ENCODE measurements at places on chromosomes 7 and 10.

DNA sequence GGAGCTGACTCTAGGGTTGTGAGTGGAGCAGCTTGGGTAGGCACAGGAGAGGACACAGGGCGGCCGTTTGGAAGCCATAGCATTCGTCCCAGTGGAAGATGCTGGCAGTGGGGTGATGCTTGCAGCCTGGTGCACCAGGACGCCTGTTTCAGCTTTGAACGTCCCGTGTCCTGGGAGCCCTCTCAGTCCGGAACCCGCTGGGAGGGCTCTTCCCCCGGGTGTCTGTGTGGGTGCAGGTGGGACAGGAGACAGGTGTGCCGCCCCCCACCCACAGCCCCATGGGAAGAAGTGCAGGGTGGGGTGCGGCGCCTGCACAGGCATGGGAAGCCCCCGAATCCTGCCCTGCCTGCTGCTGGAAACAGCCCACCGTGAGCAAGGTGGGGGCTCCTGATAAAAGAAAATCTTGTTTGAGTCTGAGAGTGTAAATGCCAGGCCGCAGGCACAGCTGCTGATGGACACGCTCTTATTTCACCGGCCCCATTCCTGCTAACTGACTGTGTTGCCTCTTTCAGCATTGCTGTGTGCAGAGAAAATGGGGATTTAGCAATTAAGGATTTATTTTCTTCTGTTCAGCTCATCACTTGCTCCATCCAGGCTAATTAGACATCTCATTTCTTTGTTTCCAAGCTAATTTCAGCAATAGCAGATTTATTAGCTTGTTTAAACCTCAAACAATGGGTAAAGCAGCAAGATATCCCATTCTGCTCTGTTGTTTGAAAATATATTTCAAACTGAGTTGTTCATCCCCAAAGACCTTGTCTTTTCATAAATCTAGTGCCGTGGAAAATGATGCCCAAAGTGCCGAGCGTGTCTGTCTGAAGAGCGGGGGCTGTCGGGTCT is 54.9 kb upstream of the DPYSL4 start:
- no peak for DNase-seq

DNA sequence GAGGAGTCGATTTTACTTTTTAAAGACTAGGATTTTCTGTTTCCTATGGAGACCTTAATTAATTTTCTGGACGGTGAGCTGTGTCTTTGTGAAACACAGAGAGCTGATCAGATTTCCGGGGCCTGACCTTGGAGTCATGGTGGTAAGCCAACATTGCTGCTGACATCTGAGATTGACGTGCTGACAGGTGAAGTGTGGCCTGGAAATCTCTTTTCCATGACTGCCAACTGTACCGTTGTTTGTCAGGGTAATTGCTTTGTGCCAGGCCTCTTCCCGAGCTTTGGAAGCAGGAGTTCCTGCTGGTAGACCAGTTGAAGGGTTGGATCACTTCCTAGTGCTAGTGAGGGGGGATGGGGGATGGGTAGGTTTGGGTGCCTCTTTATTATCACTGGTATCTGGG is 71.2 kb downstream of the ADRA2A start:
- no peak for DNase-seq

DNA sequence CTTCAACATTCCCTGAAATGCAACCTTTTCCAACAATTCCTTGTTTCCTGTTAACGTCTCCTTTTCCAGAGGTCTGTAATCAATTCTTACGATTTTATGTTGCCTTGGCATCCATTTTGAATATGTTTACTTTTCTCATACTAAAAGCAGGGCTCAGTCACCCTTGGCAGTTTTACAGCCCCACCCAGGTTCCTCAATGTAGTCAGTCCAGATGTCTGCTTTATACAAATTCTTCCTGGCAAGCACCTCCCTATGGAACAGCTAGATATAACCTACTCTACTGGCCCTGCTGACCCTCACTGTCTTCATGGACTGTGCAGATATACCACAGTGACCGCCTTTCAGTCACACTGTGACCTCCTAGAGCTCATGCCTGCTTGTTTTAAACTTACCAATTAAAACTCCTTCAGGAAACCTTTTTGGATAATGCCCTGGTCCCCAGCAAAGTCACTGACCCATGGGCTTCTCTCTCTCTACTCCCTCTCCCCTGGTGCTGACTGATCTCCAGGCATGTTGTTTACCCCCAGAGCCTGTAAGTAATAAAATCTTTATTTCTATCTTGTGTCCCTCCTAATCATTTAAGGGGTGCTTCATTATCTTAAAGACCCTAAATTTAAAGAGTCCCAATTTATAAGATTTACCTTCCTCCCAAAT is 147.1 kb upstream of the STEAP1 start:
- no peak for DNase-seq

DNA sequence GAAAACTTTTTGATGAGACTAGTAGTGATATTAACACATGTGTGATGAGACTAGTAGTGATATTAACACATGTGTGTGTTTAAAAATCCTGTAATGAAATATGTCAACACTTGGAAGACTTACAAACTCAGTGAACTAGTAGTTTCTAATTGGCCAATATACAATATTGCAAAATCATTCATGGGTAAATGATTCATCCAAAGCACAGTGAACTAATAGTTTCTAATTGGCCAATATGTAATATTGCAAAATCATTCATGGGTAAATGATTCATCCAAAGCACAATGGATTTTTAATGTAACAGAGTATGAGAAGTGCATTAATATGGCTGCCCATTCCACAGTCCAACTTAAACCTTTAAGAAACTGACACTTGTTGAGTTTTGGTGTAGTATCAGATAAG is 77.8 kb downstream of the ATAD1 start:
- no peak for DNase-seq

DNA sequence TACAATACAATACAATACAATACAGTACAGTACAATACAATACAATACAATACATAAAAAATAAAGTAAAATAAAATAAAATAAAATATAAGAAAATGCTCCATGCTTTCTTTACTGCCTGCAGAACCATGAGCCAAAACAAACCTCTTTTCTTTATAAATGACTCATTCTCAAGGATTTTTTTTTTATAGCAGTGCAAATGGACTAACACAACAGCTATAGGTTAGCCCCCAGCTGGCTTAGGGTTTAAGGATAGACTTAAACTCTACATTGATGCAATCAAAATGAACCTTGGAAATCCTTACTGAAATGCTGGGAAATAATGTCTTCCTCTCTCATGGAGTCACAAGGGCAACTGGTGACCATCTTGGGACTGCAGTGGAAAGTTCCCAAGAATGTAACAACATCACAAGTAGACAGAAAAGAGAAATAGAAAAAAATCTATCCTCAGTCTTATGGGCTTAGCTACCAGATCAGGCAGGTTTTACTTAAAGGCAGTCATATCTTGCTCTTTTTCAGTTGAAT is 348.9 kb downstream of the ARL4A start:
- DNase-seq: no peak

GRCh38 chr10:14118953-14119352 is 211.8 kb downstream of the FRMD4A start:
- no peak for DNase-seq

DNA sequence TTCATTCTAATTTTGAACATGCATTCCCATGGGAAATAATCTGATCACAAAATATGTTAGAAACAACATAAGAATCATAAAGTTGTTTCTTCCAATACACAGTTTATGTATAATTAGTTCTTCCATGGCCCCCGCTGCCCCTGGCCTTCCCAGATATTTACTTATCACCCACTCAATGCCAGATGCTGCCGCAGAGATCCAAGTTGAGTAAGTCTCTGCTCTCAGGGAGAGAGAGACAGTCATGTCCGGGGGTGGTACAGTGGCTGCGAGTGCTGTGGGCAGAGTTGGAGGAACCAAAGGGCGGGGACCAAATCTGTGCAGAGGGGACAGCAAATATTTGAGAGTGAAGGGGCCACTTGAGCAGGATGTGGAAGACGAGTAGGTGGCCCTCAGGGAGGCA is 37.1 kb downstream of the COL26A1 start:
- DNase-seq: no peak

- no peak for DNase-seq
Measured at GRCh38 chr7:103648135-103648534, 202.1 kb upstream of the SLC26A5 start.

GRCh38 chr10:79559726-79560125 is 481 bp downstream of the SFTPA2 start:
- no peak for DNase-seq

DNA sequence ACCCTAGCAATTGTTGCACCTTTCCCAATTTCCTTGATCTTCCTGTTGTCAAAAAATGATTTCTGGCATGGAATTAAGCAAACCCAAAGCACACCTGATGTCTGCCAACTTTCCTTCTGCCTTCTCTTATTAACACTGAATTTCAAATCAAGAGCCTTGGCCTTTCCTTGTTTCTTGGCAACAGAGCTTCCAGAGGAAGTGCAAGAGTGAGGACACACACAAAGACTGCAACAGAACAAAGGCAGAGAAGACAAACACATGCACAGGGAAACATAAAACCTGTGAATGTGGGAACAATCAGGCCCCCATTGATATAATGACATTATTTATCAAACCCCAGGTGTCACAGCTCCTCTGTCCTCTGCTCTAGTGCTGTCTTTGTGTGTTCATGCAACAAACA is 73.0 kb upstream of the IL6 start:
- no peak for DNase-seq

DNA sequence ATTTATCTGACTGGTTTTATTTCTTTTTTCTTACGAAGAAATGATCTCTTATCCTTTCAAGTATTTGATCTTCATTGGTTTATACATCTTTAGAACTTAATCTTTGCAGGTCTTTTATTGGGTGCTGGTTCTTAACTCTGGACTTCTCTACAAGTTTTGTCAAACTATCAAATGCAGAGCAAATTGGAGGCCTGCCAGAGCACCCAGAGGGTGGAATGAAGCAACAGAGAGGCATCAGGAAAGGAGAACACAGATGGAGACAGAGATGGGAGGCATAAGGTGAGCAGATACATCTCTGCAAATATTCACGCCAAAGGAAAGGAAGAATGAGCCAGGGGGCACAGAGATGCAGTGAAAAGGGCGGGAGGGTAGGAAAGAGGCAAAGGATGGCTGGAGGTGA is 130.3 kb downstream of the PKD1L1 start:
- DNase-seq: no peak

DNA sequence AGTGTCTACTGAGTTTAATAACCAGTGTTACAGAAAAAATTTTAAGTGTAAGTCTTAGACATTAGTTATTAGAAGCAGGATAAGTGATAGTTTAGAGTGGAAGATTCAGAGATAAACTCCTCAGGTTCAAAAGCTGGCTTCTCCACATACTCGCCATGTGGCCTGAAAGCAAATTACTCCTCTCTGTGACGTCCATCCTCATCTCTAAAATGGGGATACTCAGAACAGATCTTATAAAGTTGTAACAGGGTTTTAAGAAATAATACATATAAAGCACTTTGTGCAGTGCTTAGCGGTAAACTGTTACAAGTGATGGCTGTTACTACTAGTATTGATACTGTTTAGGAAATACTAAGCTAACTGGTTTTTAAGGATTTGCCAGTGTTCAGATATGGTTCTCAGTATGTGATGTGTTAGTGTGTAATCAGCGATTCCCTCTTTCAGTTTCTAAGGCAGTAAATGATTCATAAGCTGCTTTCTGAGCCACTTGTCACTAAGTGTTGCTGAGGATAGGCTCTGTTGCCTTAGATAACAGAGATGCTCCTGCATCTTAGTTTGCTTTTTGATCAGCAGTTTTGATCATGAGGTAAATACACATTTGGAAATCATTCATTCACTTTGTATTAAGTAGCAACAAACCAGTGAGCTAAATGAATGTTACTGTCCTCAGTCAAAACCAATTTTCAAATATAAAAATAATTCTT is 58.7 kb downstream of the CYP51A1 start:
- DNase-seq: peak; percentile 44

DNA sequence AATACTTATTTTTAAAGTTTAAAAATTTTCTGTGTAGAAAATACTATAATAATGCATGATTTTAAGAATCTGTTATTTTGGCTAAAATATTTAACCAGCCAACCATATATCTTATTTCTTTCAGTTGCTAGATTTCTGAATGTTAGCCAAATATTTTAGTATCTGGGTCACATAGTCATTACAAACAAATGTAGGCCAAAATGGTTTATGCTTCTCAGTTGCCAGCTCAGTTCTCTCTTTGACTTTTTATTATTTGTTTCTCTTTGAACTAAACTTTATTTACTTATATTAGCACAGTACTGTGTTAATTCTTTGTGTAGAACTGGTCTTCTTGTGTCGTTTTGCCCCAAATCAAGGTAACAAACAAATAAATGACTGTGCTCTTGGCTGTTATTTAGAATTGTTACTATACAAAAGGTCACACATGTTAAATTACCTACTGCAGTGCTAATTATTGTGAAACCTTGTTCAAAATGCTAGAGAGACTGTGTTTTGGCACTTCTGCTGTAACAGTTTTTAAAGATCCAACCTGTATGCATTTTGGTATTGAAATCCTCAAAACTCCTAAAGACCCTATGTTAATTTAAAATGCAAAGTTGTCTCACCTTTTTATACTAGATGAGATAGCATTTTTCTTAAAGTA is 39.8 kb downstream of the ZEB1 start:
- no peak for DNase-seq

DNA sequence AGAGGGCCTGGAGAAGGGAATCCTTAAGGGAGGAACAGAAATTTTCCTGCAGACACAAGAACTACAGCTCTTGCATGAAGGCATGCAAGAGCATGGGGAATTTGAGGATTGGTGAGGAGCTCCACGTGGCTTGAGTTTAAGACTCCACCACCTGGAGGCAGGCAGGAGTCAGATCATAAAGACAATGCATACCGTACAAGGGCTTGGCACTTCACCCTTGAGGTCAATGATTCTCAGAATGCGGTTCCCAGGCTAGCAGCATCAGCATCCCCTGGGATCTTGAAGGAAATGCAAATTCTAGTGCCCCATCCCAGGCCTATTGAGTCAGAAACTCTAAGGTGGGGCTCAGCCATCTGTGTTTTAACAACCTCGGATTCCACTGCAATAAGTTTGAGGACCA is 143.8 kb downstream of the C7orf25 start:
- peak; percentile 2 for DNase-seq

DNA sequence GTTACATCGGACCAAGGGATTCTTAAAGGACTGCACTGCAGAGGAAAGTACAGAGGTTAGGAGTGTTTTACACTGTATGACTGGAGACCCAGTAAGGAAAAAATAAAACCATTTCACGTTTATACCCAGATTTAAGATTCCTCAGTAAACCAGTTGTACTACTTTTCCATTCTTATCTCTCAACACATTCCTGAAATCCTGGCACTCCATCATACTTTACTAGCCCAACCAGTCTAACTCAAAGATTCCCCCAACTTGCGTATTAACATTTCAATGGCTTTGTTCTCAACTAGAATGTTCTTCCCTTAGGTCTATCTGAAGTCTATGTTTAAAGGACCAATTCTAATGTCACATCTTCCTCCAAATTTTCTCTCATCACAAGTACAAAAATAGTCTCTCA is 8.0 kb downstream of the CCDC186 start:
- no peak for DNase-seq

GRCh38 chr10:132238371-132239125 is 51.8 kb downstream of the DPYSL4 start:
- no peak for DNase-seq
